ENCODE measurements at places on chromosomes 4 and X.
A peak's percentile ranks its signal among the peaks of the same experiment; 100 is the strongest.

GRCh38 chr4:115272594-115272993 lies 159.2 kb upstream of the NDST4 start:
- DNase-seq: no peak

DNA sequence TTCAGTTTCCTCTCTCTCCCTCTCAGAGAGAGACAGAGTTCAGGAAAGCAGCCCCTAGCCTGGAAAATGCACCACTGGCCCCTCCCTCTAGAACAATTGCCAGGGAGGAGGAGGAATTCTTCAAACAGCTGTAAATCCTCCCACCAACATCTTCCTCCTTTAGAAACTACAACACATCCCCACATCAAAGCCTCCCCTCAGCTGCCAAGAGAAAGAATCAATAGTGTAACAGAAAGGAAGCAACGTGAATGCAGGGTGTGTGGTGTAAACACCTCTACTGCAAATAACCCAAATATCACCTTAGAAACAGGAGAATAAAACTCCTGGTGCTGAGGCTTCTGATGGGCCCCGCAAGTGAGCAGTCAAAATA lies 249.9 kb upstream of the GATB start:
- DNase-seq: no peak

GRCh38 chr4:79042079-79042674 lies 102.9 kb upstream of the PAQR3 start:
- DNase-seq: peak; percentile 4

- DNase-seq: no peak
Observed at GRCh38 chrX:101397779-101398178, 7.0 kb downstream of the RPL36A start.

DNA sequence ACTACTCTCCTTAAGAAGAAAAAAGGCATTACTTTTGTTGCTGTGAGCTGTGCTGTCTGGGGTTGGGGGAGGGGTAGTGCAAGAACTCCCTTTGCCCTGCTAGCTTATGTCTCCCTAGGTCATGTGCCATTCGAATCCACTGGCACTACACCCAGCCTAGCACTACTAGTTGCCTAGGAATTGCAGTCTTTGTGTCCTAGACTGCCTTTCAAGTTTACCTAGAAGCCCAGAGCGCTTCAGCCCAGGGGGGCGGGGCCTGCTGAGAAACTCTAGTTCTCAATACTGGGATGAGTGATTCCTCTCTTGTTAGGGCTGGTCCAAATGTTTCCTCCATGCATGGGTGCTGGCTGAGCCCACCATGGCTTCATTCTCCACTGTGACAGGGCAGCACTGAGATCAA lies 1011.5 kb downstream of the PCDH19 start:
- no peak for DNase-seq

DNA sequence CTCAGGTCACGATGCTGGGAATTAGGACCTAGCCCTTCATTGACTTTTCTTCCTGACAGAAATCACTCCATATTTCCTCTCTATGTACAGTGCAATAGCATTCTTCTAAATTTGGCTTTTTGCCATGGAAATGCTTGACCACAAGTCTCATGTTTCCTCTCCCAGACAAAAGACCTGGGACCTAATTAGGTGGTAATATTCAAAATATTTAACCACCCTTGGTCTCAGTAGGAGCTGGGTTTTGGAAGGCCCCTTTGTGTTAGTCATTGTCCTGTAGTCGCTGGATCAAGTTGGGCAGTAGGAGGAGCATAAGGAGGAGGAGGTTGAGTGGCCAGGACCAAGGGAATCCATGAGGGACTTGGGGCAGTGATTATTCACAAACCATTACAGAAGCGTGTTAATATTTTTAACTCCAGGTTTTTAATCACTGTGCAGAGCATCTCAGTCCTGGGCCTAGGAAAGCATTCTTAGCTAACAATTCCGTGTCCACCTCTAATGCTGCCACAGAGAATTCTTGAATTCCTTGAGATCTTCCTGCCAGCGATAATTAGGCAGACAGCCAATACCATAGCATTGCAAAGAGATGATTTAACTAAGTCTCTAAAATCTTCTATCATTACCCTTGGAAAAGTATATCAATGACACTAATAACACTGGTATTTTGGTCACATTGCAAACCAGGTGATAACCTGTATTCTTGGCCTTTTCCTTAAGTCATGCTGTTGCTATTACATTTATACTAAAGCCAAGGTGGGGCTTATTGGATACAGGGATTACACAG lies 25.0 kb upstream of the SHROOM4 start:
- no peak for DNase-seq

DNA sequence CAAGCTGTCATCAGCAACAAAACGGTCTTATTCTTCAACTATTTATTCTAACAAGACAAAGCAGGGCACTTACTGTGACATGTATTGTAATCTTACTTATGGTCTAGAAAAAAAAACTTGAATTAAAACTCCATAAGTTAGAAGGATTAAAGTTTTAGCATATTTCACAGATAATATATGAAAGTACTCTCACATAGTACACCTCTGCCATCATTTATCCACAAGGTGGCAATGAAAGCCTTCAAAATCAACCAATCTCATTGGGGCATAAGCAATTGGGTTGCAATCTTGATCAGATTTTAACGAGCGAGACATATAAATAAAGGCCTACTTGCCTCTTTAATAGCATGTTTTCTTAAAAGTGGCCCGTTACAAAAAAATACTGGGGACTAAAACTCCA lies 1382.9 kb downstream of the FAM133A start:
- DNase-seq: no peak

- no peak for DNase-seq
Observed at GRCh38 chr4:113311047-113311446, 261.6 kb downstream of the ANK2 start.

GRCh38 chrX:111254896-111255693 lies 15.2 kb downstream of the CAPN6 start:
- DNase-seq: no peak

DNA sequence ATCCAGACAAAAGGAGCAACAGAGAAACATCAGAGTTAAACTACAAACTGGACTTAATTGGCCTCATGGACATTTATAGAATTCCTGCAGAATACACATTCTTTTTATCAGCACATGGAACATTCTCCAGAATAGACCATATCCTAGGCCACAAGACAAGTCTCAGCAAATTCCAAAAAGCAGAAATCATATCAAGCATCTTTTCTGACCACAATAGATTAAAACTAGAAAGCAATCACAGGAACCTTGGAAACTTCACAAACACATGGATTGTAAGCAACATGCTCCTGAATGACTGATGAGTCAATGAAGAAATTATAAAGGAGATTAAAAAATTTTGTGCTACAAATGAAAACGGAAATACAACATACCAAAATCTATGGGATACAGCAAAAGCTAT lies 526.7 kb downstream of the PCDH7 start:
- DNase-seq: peak; percentile 3

GRCh38 chr4:145351162-145351561 lies 130.5 kb upstream of the SMAD1 start:
- DNase-seq: no peak

- no peak for DNase-seq
Observed at GRCh38 chr4:23922541-23923111, 32.8 kb upstream of the PPARGC1A start.

DNA sequence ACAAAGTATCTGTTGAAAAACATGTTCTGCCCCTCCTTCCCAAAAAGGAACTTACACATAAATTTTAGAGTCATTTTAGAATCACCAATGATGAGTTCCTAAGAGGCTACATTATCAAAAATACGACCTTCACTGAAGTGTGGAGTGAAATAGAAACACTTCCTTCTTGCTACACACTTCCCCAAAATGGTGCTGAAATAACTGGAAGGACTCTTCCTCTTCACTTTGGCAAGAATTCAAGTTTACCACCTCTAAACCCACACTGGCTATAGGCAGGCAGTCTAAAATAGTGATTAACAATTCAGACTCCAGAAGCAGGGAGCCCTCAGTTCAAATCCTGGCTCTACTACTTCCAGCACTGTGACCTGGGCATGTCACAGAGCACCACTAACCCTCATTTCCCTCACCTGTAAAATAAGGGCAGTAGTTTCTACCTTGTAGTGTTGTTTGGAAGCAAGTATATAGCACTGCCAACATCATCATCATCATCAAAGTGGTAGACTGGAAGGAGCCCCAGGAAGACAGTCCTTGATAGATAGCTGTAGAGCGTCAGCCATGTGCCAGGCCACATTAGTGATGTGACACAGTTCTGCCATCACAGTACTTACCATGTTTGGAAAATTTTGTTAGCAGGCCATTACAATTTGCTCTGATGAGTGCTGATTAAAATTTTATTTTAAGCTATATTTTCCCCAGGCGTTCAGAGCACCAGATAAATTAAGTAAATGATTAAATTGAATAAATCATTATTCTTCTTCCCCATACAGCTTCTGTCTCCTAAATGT lies 103.3 kb downstream of the PARM1 start:
- no peak for DNase-seq

DNA sequence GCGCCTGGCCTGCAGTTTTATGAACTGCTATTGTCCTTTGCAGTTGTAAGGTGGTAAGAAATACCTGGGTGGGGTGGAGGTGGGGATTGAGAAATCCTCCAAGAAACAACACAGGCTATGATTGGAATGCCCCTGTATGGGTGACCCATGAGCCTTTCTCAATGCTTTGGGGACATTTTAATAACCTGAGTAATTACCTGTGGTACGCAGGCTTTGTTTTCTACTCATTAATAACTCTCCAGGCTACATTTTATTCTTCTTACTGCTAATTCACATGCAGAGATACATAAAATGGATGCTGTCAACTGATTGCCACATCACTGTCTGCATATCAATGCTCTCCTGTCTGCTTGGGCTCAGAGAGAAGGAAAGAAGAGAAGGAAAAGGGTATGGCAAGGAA lies 41.8 kb downstream of the PHEX start:
- DNase-seq: no peak

GRCh38 chr4:51958199-51958968 lies 61.8 kb downstream of the LRRC66 start:
- DNase-seq: no peak

- no peak for DNase-seq
Observed at GRCh38 chr4:6024313-6024960, 6.2 kb upstream of the C4orf50 start.

DNA sequence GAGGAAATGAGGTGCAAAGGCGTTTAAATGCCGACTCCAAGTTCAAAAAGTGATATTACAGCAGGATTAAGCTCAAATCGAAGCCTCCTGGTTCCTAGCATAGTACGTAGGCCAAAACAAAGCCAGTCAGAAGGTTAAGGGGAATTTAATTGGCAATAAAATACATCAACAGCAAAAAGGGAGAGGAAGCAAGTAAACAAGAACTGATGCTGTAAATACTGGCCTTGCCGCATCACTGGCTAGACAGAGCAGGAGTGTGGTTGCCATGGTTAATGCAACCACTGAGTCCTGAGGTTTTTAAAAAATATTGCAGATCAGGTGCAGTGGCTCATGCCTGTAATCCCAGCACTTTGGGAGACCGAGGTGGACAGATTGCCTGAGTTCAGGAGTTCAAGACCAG lies 63.2 kb upstream of the FBXW7 start:
- DNase-seq: no peak

DNA sequence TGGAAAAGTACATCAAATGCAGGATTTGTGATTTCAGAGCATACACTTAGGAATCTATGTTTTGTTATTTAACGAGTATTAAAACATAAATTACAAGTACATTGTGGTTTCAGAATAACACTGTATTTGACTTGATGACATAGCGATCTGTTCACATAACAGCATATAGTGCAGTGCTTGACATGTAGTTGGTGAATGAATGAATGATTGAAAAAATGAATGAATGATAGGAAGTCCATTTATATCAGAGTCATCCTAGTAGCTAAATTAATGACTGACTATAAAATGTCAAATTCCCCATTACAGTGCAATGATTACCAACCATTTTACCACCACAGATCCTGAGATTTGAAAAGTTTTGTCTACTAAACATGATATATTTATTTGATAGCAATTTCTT lies 114.6 kb upstream of the FAT1 start:
- DNase-seq: no peak

DNA sequence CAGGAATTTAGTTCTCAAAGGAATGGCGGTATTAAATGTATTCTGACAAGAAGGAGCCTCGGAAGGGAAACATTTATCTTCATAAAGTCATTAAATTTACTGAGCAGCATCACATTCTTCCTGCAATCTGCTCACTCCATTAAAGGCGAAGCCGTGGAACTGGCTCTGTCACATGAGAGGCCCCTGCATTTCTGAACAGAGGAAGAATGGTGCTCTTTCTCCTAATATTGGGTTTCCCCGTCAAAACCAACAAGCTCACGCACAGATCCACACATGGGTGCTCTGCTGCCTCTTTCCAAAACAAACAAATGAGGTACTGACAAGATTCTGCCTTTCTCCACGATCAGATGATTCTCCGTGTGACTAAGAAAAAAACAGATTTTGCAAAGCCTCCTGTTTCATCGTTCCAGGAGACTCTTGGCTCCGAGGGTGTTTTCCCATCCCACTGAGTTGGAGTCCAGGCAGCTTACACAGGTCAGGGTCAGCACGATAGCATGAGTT lies 191.2 kb downstream of the IDS start:
- no peak for DNase-seq

- DNase-seq: no peak
Observed at GRCh38 chrX:22396408-22396807, 123.7 kb downstream of the CBLL2 start.

DNA sequence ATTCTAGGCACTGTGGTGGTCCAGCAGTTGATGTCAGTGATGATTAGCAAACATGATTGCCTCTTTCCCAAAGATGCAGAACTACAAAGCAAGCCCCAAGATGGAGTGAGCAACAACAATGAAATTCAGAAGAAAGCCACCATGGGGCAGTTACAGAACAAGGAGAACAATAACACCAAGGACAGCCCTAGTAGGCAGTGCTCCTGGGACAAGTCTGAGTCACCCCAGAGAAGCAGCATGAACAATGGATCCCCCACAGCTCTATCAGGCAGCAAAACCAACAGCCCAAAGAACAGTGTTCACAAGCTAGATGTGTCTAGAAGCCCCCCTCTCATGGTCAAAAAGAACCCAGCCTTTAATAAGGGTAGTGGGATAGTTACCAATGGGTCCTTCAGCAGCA lies 365.3 kb downstream of the MAPK10 start:
- DNase-seq: no peak

DNA sequence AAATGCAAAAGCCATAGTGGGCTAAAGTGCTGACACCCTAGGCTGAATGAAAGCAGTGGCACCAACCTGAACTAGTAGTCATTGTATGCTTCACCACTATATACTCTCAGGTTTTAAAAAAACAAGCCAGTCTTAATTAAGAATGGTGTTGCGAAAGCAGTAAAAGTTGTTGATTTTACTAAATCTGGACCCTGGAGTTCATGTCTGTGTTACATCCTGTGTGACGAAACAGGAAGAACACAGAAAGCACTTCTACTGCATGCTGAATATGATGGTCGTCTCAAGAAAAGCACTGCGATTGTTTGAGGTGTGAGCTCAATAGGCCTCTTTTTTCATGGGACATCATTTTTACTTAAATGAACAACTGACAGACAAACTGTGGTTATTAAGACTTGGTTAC lies 24.2 kb upstream of the GDPD2 start:
- no peak for DNase-seq

DNA sequence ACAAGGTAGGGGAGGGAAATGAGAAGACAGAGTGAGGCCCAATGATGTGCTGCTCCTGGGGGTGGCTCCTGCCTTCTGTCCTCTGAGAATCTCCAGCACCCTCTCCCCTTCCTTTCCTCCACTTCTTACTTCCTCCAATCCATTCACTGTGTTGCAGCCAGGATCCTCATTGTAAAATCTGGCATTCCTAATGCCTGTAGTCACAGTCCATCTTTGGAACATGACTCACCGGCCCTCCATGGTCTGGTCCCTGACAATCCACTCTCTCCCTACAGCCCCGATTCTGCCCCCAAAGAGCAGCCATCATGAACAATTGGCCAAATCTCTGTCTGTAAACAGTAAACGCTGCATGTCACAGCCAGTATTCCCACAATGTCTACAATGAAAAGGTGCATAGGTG lies 72.9 kb downstream of the CLNK start:
- no peak for DNase-seq

GRCh38 chr4:150315175-150315574 lies 236.9 kb downstream of the DCLK2 start:
- no peak for DNase-seq

All from GM04504 (cell line).